ENCODE measurements at places on chromosomes 4 and X.

DNA sequence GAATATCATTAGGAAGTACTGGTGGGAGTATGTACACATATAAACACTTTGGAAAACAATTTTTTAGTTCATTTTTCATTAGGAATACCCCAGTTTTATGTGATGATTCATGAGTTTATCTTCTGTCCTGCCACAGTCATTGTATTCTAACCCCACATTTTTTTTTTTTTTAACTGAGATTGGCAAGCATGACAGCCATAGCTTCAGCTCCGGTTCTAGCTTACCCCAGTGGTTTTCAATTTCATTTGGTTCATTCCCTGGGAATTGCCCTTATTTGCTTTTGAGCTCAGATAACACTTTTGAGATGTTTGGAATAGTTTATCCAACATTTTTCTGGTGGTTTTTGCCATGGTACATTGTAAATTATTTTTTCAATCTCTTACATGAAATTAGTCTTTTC, 21.0 kb upstream of the FMR1 start:
- DNase-seq, result no peak

DNA sequence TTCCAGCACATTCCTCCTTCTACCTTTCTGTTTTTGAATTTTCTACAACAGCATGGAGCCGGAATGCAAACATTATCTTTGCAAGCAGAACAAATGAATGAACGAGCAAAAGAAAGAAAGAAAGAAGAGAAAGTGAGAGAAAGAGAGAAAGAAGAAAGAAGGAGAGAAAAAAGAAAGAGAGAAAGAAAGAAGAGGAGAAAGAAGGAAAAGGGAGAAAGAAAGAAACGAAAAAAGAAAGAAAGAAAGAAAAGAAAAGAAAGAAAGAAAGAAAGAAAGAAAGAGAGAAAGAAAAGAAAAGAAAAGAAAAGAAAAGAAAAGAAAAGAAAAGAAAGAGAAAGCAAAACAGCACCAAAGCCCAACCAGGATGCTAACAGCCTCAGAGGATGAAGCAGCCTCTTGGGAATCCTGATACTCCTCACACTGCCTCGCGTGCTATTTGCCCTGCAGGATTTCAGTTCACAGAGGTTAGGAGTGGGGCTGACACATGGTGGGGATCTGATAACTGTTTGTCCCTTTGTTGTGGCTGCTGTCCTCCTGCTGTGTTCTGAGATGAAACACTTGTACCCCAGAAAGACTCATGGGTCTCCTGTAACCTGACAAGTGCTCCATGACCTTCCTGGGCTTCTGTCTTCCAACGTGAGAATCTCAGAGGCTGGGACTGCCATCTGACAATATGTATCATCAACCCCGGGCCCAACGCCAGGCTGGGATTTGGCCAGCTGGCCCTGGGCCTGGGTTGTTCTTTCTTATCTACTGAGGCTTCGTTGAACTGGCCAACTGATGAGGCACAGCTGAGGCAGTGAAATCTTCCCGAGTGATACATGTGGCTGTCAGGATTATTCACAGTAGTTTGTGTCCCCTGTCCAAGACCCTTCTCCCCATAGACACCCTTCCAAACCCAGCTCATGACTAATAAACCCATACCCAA, 61.0 kb downstream of the SEPSECS start:
- DNase-seq, result no peak

DNA sequence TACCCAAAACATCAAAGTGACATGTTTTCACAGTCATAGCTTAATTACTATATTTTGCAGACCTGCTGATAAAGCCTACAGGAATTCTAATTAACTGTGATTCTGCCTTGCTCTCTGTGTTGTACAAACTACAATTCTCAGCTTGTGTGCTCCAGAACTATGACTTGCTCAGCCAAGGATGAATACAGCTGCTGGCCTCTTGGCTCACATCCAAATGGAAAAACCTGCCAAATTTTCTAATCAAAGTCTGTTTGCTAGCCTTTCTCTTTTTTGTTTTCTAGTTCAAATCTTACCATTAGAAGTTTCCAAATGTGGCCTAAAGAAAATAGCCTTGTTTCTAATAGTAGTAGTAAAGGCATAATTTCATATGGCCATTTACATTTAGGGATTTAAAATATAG, 1176.8 kb downstream of the FAM133A start:
- no peak for DNase-seq

GRCh38 chr4:151931563-151931962, 170.8 kb upstream of the GATB start:
- DNase-seq, result no peak
